NCI-H187 treated with DMSO at 0.1 percent for 48 hours (cell line): ENCODE measurements at places on chromosomes 7 and 10.

DNA sequence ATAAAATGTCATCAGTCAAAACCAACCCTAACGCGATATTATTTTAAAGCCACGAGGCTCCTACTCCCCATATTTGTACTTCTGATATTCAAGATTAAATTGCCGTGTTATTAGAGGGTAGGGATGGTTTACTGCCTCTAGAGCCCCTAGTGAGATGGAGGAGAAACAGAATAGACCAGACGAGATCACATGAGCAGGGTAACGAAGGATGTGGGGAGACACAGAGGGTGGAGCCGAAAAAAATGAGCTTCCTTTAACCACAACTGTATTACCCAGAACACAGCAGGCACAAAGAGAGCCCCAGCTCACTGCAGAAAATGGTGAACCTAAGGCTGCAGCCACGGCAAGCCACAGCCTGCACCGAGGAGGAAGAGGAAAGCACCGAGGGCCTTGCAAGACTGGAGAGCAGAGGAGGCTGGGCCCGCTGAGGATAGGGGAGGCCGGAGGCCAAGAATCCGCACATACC lies 14.3 kb downstream of the ZC3HAV1 start:
- no peak for DNase-seq

GRCh38 chr10:16933783-16934182 lies 116.6 kb upstream of the RSU1 start:
- DNase-seq: no peak

DNA sequence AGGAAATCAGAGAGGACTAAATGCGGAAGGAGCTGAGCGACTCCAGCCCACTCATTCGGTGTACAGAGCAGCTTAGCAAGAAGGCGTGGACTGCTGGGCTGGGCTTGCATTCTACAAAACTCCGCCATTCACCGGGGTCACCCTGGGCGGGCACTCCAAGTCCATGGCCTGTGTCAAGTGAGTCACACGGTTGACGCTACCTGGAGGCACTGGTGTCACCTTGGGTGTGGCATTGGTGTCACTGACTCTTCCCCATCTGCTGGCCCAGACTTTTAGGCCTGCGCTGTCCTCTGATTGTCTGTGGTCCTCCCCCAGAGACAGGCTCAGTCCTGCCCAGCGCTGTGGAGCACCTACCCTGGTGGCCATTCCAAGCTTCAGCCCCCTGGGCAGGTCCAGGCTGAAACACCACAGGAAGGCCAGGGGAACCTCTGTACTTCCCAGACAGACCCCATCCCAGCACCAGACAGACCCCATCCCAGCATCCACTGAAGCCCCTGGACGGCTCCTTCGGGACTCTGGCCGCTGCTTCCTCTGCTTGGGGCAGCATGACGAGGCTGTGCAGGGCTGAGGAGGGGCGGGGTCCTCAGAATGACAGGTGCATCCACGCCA lies 30.6 kb upstream of the CNPY1 start:
- no peak for DNase-seq

- no peak for DNase-seq
Observed at GRCh38 chr10:119541046-119541445, 1.5 kb downstream of the RGS10 start.

DNA sequence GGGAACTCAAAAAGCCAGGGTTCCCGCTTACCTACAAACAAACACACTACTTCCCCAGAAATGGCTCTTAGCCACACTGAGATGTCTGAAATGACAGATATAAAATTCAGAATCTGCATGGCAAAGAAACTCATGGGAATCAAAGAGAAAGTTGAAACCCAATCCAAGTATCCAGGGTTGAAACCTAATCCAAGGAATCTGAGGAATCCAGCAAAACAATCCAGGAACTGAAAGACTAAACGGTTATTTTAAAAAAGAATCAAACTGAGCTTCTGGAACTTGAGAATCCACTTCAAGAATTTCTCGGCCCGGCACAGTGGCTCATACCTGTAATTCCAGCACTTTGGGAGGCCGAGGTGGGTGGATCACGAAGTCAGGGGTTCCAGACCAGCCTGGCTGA lies 568.8 kb downstream of the POM121L12 start:
- no peak for DNase-seq

DNA sequence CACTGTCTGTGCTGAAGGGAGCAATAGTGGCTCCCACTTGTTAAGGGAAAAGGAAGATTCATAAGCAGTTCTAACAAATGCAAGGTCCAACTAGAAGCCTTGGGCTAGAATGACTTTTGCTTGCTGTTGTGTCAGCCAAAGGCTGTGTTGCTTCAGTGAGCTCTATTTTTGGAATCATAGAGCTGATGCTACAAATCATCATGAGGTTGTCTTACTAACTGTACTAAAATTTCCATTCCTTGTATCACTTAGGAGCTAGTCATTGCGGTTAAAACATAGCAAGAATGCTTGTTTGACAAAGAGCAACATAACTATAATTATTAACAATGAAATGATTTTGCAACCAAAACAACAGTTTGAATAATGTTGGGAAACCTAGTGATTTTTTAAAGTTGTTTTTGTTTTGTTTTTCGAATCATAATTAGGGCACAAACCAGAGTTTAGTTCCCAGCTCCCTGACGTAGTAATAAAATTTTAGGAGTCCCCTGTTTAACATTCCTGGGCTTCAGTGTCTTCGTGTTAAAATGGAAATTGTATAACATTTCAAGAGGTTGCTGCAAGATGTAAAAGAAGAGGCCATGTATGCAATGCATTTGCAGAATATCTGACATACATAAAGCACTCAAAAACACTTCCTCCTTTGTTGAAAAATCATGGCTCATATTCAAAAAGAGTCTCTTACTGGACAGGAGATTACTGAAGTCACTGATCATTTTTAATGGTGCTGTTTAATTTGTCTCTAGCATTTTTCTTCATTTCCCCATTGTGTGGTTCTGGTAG lies 183.4 kb downstream of the MACC1 start:
- no peak for DNase-seq

- DNase-seq: no peak
Observed at GRCh38 chr10:31728698-31729224, 199.9 kb downstream of the ARHGAP12 start.

DNA sequence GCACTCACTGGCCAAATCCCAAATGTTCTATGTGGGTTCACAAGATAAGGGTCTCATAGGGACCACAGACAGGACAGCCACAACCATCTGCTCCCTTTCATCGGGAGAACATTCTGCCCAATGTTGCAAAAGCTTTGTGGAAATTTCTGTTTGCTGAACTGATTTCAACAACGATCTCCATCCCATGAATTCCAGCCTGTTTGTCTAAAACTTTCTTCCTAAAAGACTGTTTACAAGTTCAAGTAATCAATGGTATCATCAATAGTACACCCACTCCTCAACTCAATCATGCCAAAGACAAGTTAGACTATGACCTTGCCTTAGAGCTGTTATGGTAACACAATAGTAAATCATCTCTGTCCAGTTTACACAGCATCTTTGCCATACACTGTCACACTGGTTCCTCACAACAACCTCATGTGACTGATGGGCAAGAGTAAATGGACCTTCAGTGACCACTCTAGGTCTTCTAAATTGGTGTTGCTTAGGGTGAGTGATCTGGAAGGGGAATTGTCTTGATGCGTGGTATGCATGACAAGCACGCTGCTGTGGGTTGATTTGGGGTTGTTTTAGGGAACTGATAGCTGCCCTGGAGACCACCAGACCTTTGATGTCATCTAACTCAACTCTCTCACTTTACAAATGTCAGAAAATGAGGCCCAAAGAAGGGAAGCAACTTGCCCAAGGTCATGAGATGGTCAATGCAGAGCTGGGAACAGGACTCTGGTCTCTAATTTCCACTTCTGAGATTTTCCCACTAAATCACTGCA lies 95.1 kb downstream of the PPP1R3C start:
- no peak for DNase-seq
